CD4-positive, alpha-beta T cell (primary cell): ENCODE measurements at places on chromosomes 5 and 9.

GRCh38 chr5:93280518-93280917 is 300.5 kb downstream of the NR2F1-AS1 start:
- no peak for DNase-seq
- no peaks in the 10 kb centered on the region for H3K36me3 ChIP-seq
- no peak overlapping the region for H3K27ac ChIP-seq
- no peaks in the 10 kb centered on the region for H3K27me3 ChIP-seq

GRCh38 chr5:173291722-173292658 is 36.2 kb downstream of the STC2 start:
- no peaks in the 10 kb centered on the region for H3K36me3 ChIP-seq
- no peak for DNase-seq
- H3K27me3 ChIP-seq, result peaks cover 43% of the 10 kb centered on the region
- H3K27ac ChIP-seq, result no peak overlapping the region
- H3K4me1 ChIP-seq, result peaks cover 14% of the 10 kb centered on the region

GRCh38 chr9:133368249-133368881 is 7.5 kb downstream of the SURF4 start:
- H3K4me1 ChIP-seq, result peaks cover 72% of the 10 kb centered on the region
- H3K36me3 ChIP-seq, result peaks cover 63% of the 10 kb centered on the region
- no peak overlapping the region for H3K4me3 ChIP-seq
- H3K27ac ChIP-seq, result no peak overlapping the region
- DNase-seq, result no peak

- H3K36me3 ChIP-seq, result peaks cover 7% of the 10 kb centered on the region
- peaks cover 2% of the 10 kb centered on the region for H3K4me1 ChIP-seq
- H3K27me3 ChIP-seq, result peaks cover 3% of the 10 kb centered on the region
- H3K27ac ChIP-seq, result no peak overlapping the region
Observed at GRCh38 chr9:708551-709432, 132.7 kb upstream of the DMRT1 start.

DNA sequence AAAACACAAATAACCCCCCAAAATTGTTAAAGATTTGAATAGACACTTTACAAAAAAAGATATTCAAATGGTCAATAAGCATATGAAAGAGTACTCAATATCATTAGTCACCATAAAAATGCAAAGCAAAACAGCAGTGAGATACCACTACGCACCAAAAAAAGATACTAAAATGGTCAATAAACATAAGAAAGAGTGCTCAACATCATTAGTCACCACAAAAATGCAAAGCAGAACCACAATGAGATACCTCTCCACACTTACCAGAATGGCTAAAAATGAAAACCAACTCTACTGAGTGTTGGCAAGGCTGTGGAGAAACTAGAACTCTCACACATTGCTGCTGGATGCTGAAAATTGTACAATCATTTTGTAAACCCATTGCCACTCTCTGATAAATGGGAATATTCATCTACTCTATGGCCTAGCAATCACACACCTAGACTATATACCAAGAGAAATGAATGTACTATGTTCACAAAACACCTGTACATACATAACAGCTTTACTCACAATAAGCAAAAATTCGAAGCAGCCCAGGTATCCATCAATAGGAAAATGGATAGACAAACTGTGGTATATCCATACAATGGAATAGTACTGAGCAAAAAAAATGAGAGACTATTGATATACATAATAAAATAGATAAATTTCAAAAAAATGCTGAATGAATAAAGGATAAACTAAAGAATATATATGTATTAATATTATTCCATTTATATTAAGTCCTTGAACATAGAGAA is 205.0 kb upstream of the DAPK1 start:
- no peaks in the 10 kb centered on the region for H3K27me3 ChIP-seq
- H3K27ac ChIP-seq, result no peak overlapping the region

- no peaks in the 10 kb centered on the region for H3K27me3 ChIP-seq
- H3K36me3 ChIP-seq, result no peaks in the 10 kb centered on the region
Observed at GRCh38 chr9:128552744-128553440, 505 bp downstream of the SPTAN1 start.
